ENCODE measurements at places on chromosomes 6 and 20.

- DNase-seq: no peak
Observed at GRCh38 chr20:56217829-56218228, 30.7 kb upstream of the MC3R start.

DNA sequence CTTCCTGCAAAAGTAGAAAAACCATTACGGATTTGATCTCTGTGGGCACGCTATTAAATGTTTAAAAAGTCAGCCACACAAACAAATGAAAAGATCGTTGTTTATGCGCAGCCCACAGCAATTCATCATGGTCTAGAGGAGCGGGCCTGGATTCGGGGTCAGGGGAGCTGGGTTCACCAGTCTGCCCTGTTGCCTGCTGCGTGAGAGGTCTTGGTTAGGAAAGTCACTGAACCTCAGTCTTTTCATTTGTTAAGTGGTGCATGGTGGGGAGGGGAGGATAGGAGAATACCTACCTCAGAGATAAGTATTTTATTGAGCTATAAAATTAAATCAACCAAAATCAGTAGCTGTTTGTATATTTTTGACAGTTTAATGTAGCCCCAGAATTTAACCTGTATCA, 47.3 kb upstream of the FYN start:
- no peak for DNase-seq

- DNase-seq: no peak
Observed at GRCh38 chr20:13147071-13147963, 73.8 kb upstream of the ISM1 start.

- no peak for DNase-seq
Observed at GRCh38 chr20:12535316-12535715, 473.5 kb upstream of the SPTLC3 start.

DNA sequence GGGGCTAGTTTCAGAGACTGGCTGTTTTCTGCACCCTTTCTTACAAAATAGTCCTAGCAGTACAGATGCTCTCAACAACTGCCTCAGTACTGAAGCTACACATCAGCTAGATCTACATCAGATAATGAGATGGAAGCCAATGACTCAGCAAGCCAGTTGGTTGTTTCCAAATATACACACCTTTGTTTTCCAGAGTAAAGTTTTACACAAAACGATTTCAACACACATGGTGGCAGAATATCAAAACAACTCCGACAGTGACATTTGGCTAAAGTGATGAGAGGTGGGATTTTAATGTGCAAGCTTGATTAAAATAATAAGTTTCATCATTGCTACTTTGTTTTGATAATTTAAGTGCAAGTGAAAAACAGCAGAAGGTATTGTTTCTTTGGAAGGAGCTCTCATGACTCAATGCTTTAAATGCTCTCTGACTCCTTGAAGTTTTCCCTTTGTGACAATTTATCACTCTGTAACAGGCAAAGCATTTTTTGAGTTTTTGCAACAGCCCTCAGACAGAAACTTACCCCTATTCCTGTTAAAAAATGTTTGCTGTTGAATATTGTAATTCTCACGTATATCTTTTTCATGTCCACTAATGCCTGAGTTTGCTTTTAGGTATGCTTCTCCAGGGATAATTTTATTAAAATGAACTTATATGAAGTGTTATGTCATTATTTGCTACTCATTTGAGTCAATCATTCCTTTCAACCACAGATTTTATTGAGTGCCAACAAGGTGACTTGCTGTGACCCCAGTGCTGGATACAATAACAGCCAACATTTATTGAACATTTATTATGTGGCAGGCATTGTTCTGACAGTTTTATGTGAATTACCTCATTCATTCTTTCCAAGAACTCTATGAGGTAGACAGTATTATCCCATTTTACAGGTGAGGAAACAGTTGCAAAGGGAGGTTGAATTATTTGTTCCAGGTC, 882.0 kb downstream of the TFAP2A start:
- DNase-seq: no peak

DNA sequence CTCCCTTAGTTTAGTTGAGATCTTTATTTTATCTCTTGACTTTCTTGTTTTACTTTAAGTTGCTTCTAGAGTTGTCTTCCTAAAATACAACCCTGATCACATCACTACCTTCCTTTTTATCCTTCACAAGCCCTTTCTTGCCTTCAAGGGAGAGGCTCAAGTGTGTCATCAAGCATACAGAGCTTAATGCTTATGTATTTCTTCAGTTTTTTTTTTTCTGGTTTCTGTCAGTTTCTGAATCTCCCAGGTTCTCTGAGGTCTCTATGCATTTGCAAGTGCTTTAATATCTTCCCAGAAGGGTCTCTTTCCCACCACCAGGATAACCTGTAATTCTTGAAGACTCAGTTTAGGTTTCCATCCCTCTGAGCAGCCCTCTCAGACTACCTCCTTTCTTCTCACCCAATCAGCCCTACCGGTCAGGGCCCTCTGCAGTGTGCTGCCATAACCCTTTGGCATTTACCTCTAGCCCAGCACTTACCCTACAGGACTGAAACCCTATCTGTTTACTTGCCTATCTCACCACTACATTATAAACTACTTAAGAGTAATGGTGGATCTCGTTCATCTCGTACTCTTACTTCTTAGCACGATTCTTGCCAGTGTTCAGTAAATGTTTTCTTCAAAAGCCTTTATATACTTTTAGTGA, 36.9 kb downstream of the EYA4 start:
- DNase-seq: no peak

GRCh38 chr6:16711546-16712254, 49.6 kb downstream of the ATXN1 start:
- no peak for DNase-seq

DNA sequence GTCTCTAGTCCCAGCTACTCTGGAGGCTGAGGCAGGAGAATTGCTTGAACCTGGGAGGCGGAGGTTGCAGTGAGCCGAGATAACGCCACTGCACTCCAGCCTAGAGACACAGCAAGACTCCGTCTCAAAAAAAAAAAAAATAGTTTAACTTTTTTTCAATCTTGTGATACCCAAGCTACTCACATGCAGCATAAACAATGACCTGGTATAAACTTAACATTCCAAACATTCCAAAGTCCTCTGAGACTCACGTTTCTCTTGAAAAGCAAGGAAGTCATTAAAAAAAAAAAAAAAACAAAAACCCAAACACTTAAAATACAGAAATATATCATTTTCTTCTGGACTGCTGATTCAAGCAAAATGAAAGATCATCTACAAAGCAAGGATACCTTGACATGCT, 14.3 kb downstream of the CRNKL1 start:
- no peak for DNase-seq

DNA sequence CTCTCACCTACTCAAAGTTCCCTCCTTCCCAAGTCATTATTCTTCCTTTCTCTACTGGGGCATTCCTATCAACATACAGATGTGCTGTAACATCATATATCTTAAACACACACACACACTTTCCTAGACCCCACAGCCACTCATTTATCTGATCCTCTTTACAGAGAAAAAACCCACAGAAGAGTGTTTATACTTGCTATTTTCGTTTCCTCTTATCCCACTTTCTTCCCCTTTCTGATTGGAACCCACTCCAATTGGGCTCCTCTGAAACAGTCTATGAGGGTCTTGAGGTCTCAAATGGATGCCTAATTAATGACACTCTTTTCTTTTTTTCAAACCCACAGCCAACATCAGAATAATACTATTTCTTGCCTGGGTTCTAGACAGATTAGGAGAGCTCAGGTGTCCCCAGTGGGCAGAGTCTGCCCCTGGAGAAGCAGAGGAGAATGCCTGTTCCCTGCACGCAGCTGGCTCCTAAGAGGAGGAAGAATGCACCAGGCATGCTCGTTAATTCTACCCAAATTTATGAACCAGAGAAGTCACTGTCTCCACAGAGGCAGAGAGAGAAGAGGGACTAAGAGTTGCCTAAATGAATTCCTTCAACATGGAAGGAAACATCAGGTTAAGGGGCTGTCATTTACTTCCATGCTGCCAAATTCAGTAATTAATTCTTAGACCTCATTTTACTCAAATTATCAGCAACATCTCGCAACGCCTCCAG, 65.9 kb downstream of the CRYBG1 start:
- no peak for DNase-seq

- DNase-seq: no peak
Observed at GRCh38 chr20:50842821-50843220, 48.0 kb downstream of the BCAS4 start.
